Activated naive CD4-positive, alpha-beta T cell treated with Interleukin-2 at 50 U/mL for 16 hours (primary cell): ENCODE measurements at places on chromosomes 7 and 10.

GRCh38 chr7:74355091-74355490, 65.9 kb downstream of the CLIP2 start:
- DNase-seq, result no peak

GRCh38 chr7:95026018-95026417, 118.6 kb downstream of the PPP1R9A start:
- DNase-seq, result no peak

DNA sequence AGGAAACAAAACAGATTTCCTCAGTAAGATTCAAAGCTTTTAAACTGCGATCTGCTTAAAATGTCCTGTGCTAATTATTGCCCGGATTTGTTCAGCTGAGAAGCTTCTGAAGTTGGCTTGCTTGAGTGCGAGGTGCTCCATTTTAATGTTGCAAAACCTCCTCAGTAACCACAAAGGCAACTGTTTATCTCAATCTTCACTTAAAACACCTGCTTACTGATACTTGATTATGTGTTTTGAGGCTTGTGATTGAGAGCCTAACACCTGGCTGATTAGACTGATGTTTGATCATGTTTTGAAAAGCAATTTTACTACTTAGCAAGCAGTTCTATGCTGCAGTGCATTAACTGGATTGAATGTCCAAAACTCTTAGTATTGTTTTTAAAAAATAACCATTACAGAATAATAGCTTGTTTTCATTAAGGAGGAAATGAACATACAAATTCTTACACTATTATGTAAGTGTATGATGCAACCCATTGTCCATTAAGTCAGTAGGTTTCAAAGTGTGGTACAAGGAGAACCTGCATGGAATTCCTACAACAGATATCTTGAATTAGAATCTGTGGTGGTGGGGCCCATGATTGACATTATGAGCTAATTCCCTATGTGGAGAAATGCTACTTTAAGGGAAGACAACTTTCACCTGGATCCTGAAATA, 96.9 kb upstream of the FAM180A start:
- no peak for DNase-seq

DNA sequence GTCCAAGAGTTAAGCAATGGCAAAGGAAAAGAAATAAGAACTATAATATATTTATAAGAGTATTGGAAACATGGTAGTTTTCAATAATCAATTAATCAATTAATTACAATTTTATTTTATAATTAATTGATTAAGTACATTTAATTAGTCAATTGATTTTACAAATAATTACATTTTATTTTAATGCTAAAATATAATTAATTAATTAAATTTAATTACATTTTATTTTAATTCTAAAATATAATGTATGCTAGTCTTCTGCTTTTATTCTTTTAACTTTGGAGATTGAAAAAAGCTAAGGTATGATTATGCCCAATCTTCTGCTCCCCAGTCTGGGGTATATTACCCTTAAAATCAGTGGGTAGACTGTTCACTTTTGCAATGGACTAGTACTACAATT, 686.8 kb upstream of the LRRTM3 start:
- no peak for DNase-seq

- DNase-seq, result no peak
Observed at GRCh38 chr7:151254316-151254715, 5.8 kb upstream of the SMARCD3 start.

- DNase-seq, result no peak
Observed at GRCh38 chr7:124692425-124692824, 73.2 kb downstream of the GPR37 start.

- no peak for DNase-seq
Observed at GRCh38 chr10:67917169-67917568, 32.7 kb downstream of the SIRT1 start.

DNA sequence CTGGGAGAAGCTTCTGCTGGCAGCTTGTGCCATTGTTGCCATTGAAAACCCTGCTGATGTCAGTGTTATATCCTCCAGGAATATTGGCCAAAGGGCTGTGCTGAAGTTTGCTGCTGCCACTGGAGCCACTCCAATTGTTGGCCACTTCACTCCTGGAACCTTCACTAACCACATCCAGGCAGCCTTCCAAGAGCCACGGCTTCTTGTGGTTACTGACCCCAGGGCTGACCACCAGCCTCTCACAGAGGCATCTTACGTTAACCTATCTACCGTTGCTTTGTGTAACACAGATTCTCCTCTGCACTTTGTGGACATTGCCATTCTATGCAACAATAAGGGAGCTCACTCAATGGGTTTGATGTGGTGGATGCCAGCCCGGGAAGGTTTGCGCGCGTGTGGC, 220.7 kb downstream of the ADK start:
- no peak for DNase-seq

GRCh38 chr7:63117-63480, 129.3 kb upstream of the FAM20C start:
- no peak for DNase-seq

DNA sequence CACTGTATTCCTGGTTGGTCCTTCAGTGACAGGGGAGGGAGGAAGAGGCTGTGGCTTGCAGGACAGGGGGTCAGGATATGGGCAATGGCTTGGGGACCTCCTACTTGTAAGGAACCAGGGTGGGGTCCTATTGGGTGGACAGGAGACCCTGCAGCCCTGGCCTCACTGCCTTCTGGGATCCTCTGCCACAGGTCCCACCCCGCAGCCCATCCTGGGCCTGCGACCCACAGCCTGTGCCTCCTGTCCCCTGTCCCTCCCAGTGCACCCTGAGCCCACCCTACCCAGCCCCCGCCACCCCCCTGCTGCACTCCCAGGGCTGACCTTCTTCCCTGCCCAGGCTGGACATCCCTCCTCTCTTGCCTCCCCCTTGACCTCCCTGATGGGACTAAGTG, 58.7 kb upstream of the MYL10 start:
- no peak for DNase-seq

GRCh38 chr10:119595676-119596515, 868 bp downstream of the TIAL1 start:
- DNase-seq, result peak; percentile 75

DNA sequence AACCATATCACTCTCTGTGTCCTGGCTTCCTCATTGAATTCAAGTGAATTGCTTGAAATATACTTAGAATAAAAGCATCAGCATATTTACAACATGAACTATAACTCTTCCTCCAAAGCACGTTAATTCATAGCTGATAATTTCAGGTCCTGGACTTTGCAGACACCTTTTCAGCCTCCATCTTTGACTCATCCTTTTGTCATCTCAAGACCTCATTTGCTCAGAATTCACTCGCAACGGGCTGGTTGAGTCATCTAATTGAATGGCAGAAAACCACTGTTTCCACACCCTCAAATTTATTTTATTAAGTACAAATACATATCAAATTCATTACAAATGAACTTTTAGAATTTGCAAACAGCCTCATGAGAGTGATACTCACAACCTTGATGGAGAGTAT, 545.7 kb downstream of the GATA3 start:
- DNase-seq, result no peak

GRCh38 chr10:11165591-11166543, 148.2 kb downstream of the CELF2 start:
- DNase-seq, result peak; percentile 72

- no peak for DNase-seq
Observed at GRCh38 chr10:86365346-86366032, 1.1 kb downstream of the GRID1 start.

DNA sequence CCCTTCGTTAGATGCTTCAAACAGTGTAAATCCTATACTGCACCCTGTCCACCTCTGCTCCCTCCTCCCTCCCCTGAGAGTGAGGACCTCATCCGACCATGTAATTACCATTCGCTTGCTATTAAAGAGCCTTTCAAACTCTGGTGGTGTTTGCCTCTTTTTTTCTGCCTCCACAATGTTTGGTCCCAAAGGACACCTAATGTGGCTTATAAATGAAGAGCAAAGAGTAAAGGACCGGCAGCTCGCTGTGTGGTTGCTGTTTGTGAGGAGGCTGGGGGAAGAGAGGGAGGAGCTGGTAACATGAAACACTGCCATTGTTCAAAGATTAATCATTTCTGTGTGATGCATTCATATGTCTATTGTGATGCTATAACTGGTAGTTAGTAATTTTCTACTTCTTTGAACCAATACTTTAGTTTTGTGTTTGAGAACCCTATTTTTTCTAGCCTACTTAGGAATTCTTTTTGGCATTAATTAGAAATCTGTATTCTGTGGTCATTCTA, 27.9 kb downstream of the MTURN start:
- no peak for DNase-seq

- no peak for DNase-seq
Observed at GRCh38 chr7:98777051-98777450, 92.8 kb downstream of the TMEM130 start.

- DNase-seq, result peak; percentile 40
Observed at GRCh38 chr7:50261593-50261992, 42.9 kb upstream of the IKZF1 start.
